ENCODE measurements at places on chromosomes 11 and 22. TPM values are rescaled to one million over a fixed set of nuclear protein-coding genes. Genes with fewer than 3 reads are reported as not detected.

GRCh38 chr11:120335908-120336640 lies at the start of gene ARHGEF12:
Gene ARHGEF12, plus strand, starts transcription at chr11:120336413. Its CDS starts 831 bp downstream, at chr11:120337244.
- DNase-seq: peak; percentile 99

- no peak for DNase-seq
Observed at GRCh38 chr11:72753341-72754148, 1.3 kb upstream of the ARAP1 start.

DNA sequence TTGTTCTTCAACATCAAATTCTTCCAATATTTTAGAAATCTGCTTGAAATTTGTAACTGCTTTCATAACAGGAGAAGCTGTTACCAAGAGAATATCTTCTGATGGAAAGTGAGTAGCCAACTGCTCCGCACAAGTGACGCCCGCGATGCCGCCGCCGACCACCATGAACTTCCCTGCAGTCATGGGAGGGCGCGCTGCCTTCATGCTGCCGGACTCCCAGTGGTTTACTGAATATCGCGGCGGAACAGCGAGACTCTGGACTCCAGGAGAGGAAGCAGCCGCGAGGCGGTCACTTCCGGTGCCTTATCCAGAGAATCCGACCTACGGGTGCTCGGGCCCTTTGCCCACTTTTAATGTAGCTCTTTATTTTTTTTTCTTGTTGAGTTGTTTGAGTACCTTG lies 190.6 kb downstream of the GUCY1A2 start:
- no peak for DNase-seq

CYP2D6 gene
- under 0.01 TPM for total RNA-seq

DNA sequence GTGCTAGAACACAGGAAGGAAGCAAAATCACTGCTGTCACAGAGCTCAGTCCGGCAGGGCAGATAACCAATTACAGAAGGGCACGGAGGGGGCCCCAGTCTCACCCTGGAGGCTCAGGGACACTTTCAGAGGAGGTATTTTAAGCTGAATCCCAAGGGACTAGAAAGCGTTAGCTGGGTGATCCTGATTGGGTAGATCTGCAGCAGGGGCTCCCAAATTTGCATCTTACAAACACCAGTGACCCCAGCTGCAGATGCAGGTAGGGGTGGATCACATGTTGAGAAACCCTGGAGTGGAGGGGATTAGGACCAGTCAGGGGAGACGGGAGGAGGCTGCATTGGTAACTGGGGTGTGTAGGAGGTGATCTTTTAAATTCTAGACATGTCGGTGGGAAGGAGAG lies 91.4 kb downstream of the CSNK2A3 start:
- no peak for DNase-seq

DNA sequence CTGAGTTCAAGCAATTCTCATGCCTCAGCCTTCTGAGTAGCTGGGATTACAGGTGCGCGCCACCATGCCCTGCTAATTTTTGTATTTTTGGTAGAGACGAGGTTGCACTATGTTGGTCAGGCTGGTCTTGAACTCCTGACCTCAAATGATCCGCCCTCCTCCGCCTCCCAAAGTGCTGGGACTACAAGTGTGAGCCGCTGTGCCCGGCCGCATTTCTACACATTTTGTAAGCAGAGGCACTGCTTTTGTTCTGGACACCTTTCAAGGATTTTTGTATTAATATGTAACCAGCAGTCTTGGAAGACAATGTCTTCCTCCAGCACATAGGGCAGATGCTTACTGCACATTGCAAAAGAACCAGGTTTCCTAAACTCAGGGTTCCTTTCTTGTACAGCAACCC lies 11.4 kb upstream of the VSIG10L2 start:
- no peak for DNase-seq

GRCh38 chr22:42396621-42397331 lies 35.4 kb downstream of the NFAM1 start:
- no peak for DNase-seq

CASP12 gene
- total RNA-seq: 0.43 TPM

DNA sequence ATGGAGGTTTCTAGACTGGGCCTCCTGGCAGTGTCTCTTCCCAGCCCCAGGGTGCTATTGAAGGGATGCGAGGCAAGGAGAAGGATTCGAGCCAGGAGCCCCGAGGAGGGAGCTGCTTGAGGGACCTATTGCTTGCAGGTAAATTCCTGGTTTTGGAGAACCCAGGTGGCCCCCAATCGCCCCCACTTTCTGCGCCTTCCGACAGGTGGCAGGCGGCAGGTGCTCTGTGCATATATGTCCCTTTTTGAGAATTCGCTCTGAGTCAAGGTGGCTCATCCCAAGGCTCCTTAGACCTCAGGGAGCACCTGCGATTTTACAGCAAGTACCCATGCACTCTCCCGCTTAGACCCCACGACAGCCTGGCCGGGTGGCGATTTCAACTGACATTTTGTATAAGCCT lies 40.3 kb upstream of the SHISAL1 start:
- DNase-seq: no peak

GRCh38 chr11:28887681-28888080 lies 779.5 kb downstream of the METTL15 start:
- DNase-seq: peak; percentile 10

GRCh38 chr11:128860571-128861361 lies 6.3 kb downstream of the KCNJ1 start:
- DNase-seq: no peak

DGAT2 gene
- 0.43 TPM for total RNA-seq

DNA sequence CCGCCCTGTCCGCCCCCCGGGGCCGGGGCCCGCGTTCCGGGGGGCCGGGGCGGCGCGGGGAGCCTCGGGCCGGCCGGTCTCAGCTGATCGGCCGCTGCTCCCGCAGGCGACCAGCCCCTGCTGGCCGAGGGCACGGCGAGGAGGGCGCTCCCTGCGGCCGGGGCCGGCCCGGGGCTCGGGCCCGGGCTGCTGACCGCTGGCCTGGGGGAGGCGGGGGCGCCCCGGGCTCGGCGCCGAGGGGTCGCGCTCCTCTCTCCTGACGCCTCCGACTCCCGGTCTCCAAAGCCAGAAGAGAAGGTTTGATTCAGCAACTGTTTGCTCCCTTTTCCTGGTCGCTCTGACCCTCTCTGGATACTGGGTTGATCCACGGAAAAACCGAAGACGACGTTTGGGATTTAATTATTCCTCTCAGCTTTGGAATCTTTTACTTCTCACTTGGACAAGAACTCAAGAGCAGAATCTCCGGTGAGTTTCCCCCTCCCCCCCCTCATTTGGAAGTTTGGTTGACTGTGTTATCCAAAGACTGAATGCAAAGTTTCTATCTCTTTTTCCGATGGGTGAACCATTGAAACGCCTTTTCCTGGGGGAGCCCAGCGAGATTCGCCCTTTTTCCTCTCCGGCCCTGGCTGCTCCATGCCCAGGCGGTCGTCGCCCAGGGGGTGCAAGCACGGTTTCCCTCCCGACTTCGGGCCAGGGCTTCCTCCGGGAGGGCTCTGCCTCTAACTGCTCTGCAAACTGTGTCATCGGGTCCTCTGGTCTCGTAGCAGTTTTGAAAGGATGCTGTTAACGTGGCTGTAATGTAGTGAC lies 725 bp downstream of the KDM2A start:
- peak; percentile 21 for DNase-seq

UPK3A gene
- total RNA-seq: not detected

DNA sequence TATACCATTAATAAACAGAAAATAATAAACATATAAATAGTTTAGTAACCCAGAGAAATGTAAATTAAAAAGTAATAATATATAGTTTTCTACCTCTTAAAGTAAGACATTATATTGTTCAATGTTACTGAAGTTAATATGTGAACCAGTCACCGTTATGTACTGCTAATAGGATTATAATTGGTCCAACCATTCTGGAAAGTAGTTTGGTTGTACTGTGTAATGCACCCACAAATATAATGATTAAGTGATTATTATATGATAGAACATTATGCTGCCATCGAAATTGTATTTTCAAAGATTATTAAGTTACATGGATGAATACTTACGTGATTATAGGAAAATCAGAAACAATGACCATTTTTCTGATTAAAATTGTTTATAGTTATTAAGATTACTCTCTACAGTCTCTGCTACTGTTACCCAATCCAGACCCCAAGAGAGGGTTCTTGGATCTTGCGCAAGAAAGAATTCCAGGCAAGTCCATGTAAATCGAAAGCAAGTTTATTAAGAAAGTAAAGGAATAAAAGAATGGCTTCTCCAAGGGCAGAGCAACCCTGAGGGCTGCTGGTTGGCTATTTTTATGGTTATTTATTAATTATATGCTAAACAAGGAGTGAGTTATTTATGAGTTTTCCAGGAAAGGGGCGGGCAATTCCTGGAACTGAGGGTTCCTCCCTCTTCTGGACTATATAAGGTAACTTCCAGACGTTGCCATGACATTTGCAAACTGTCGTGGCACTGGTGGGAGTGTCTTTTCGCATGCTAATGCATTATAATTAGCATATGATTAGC lies 50.1 kb downstream of the ACER3 start:
- DNase-seq: peak; percentile 90

- DNase-seq: no peak
Observed at GRCh38 chr22:34769361-34769760, 296.6 kb upstream of the ISX start.

TYR gene
- total RNA-seq: not detected

GRCh38 chr22:40123387-40123786 lies 54.3 kb upstream of the TNRC6B start:
- DNase-seq: no peak

DNA sequence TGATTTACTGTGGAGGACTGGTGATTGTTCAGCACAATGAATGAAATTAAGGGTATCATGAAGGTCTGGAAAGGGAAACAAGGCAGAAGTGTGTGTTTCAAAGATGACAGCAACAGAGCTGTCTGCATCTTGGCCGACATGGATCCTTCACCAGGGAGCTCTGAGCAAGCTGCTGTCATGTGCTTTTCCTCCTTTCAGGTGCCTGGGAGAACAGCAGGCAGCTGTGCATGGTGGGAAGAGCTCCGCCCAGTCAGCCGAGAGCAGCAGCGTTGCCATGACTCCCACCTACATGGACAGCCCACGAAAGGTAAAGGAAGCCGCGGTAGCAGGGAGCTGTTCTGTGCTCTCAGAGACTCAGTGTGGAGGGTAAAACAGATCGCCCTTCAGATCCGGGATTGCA lies 87.1 kb upstream of the YWHAH start:
- no peak for DNase-seq

GRM5 gene
- total RNA-seq: under 0.01 TPM

SGSM1 gene
- total RNA-seq: not detected

DNA sequence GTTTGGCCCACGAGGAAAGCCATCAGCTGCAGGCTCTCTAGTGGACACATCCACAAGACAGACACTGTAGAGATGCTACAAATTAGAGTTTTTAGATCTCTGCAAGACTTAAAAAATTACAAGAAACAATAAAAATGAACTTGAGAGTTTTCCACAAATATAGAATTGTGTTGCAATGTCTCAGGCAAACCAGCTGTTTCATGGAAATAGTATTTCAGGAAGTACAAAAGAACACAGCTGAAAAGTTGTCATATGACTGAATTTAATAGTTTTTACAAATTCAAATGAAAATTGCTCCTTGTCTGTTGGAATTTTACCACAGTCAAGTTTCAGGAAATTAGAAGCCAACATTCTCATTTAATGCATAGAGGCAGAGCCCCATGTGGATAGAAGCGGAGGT lies 184.5 kb upstream of the PITPNB start:
- peak; percentile 29 for DNase-seq

DNA sequence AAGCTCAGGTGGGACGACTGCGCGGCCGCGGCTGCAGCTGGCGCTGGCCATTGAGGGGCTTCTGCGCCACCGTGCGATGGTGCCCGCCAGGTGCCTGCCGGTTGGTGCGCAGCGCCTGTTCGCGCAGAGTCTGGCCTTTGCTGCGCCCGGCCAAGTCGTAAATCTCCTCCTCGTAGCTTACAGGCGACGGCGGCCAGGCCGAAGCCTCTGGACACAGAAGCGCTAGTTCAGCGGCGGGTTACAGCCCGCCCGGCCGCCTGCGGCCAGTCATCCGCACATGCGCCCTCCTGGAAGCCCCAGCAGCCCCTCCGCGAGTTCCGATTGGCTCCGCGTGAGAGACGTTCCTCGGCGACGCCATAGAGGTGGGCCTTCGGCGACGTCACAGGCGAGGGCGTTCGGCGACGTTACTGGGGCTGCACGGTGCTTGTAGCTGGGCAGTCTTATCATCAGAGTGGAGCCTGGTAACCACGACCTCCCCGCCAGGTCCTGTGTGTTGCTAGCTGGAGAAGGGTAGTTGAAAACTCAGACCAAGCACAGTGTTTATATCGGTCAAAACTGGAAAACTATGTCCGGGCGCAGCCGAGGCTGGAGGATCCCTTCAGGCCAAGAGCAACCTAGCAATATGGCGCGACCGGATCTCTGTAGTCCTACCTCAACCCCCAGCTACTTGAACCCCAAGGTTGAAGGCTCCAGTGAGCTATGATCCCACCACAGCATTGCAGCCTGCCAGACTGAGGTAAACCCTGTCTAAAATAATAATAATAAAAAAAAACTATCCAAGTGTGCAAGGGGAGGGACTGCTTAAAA lies 265.7 kb downstream of the OR4C45 start:
- DNase-seq: peak; percentile 91

Data from fibroblast of villous mesenchyme (primary cell).